ENCODE measurements at places on chromosomes 11 and 22.

- H3K4me1 ChIP-seq: peaks cover 8% of the 10 kb centered on the region
- H3K4me3 ChIP-seq: no peak overlapping the region
- H3K36me3 ChIP-seq: no peaks in the 10 kb centered on the region
- H3K27me3 ChIP-seq: peaks cover 9% of the 10 kb centered on the region
These were observed 167.0 kb upstream of the E2F8 start for GRCh38 chr11:19407677-19408270.

GRCh38 chr11:16921019-16921418 lies 93.2 kb downstream of the PLEKHA7 start:
- peaks cover under 1% of the 10 kb centered on the region for H3K27me3 ChIP-seq
- H3K4me1 ChIP-seq: peaks cover 44% of the 10 kb centered on the region
- H3K4me3 ChIP-seq: no peak overlapping the region
- peaks cover 12% of the 10 kb centered on the region for H3K36me3 ChIP-seq

- H3K4me3 ChIP-seq: no peak overlapping the region
- H3K4me1 ChIP-seq: peaks cover 4% of the 10 kb centered on the region
- DNase-seq: no peak
- no peak overlapping the region for H3K27ac ChIP-seq
- no peaks in the 10 kb centered on the region for H3K36me3 ChIP-seq
These were observed 7.9 kb upstream of the SLC37A2 start for GRCh38 chr11:125055107-125055715.

DNA sequence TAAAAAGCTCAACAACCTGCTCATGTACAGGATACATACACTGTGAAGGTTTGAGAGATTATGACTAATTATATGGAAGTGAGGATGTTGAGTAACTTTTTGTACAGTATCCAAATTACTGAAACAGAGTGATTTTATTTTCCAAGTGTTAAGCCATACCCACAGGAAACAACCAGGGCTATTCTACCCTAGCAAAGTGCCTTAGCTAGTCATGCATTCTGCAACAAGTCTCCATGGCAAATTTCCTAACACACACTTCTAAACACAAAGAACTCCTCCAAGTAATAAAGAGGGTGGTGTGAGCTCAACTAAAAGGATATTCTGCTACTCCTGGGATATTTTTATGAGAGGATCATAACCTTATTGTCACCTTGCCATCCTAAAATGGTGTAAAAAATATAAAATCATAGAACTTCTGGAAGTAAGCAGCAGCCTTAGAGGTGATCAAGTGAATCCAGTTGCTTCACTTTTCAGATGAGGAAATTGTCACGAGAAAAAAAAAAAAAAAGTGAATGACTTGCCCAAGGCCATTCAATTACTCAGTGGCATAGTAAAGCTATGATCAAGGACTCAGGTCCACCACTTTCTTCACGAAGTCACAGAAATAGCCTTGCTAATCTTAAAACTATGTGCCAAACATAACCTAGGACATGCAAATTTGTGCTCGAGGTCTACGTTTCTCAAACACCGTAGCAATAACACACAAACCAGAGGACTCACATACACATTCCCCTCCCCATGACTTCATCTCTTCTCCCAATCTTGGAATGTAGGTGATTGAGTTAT lies 4.2 kb downstream of the LGR4 start:
- H3K27ac ChIP-seq: peak overlapping the region; percentile 93
- H3K36me3 ChIP-seq: peaks cover 6% of the 10 kb centered on the region
- H3K4me1 ChIP-seq: peaks cover 64% of the 10 kb centered on the region
- peak overlapping the region; percentile 84 for H3K4me3 ChIP-seq

DNA sequence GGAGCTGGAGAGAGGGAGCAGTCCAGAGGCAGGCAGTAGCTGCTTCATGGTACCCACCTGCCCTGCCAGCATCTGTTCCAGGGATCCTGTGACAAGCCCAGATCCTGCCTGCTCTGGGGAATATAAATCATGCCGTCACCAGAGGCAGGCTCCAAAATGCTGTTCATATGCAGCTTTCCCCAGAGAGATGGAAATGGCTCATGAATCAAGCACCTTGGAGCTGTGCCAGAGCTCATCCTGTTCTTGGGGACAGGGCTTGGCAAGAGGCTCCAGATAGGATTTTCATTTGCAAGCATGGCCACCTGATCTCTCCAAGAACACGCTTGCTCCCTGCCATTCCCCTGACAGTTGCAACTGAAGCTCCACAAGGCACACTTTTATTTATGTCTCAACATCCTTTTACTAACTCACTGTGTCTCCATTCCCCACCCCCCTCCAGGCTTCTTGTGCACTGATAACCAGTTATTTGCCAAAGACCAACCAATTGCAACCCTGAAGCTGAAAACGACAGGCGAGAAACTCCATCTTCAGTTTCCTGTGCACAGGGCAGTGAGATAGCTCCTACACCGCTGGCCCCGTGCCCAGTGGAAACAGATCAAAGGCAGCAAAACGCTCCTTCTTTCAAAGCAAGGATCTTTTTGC lies 115.8 kb upstream of the PITPNB start:
- DNase-seq: no peak
- no peak overlapping the region for H3K4me3 ChIP-seq
- peaks cover 39% of the 10 kb centered on the region for H3K4me1 ChIP-seq
- H3K27me3 ChIP-seq: no peaks in the 10 kb centered on the region

GRCh38 chr11:45929486-45930030 lies 7.1 kb downstream of the LARGE2 start:
- DNase-seq: no peak
- H3K36me3 ChIP-seq: peaks cover 12% of the 10 kb centered on the region
- H3K4me1 ChIP-seq: peaks cover 13% of the 10 kb centered on the region
- H3K4me3 ChIP-seq: no peak overlapping the region

DNA sequence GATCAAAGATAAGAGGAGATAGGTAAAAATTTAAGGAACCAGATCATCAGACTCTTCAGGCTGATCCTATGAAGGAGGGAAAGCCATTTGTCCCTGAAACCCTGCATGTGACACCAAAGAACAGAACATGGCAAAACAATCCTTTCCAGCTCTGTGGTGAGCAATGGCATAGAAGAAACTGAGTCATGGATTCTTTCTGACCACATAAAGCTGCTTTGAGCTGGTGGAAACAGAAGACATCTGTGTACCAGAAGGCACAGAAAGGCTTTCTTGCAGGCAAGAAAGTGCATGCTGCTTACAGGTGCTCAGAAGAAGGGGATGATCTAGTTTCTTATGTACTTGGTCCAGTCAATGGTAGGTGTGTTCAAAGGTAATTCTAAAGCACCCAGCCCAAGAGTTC lies 45.0 kb upstream of the APOA1 start:
- no peaks in the 10 kb centered on the region for H3K27me3 ChIP-seq
- H3K4me1 ChIP-seq: peaks cover 1% of the 10 kb centered on the region
- peaks cover 4% of the 10 kb centered on the region for H3K36me3 ChIP-seq
- no peak for DNase-seq

DNA sequence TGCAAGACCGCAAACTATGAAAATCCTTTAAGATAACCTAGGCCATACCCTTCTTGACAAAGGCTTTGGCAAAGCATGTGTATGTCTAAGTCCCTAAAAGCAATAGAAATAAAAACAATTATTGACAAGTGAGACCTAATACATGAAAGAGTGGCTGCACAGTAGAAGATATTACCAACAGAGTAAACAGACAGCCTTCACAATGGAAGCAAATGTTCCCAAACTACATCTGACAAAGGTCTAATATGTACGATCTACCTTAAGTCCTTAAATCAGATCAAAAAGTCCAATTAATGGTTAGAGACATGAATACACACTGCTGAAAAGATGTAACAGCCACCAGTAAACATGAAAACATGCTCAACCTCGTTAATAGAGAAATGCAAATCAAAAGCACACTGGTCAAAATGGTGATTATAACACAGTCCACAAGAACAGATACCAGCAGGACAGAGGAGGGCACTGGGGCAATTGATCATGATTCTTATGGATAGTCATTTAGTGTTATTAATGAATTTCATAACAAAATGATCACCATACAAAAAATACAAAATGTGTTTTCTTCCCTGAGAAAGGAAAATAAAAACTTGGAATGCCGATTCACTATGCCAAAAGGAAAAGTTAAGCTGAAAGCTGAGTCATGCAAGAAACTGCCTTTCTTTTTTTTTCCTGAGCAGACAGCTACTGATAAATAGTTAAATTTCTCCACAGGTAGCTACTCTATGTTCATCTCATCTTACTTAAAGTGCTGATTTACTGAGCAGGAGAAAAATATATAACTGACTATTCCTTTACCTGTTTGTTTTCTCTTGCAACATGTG lies 102.6 kb upstream of the VPREB1 start:
- H3K27ac ChIP-seq: no peak overlapping the region
- DNase-seq: no peak
- H3K36me3 ChIP-seq: no peaks in the 10 kb centered on the region
- H3K4me3 ChIP-seq: no peak overlapping the region
- H3K4me1 ChIP-seq: peaks cover 27% of the 10 kb centered on the region
- peaks cover 52% of the 10 kb centered on the region for H3K27me3 ChIP-seq

GRCh38 chr22:49997251-49997599 lies 15.3 kb downstream of the IL17REL start:
- H3K4me1 ChIP-seq: no peaks in the 10 kb centered on the region
- peaks cover 26% of the 10 kb centered on the region for H3K27me3 ChIP-seq
- no peak overlapping the region for H3K27ac ChIP-seq
- H3K36me3 ChIP-seq: no peaks in the 10 kb centered on the region
- peak; percentile 9 for DNase-seq
- no peak overlapping the region for H3K4me3 ChIP-seq

DNA sequence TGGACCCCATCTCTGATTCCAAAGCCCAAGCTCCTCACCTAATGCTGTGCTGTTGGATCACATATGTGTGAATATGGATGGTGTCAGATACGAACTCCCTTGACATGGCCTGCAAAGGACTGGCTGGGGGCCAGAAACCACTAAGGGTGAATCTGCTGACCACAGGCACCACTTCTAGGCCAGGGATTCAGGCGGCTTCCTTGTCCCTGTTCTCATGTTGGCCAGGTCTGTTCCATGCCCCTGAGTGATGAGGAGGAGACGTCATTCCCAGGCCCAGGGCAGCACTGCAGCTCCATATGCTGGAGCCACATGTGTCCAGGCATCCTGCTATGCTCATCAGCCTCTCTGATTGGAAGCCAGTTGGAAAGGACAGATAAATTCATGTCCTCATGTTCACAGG lies 130.0 kb upstream of the BDNF start:
- no peak overlapping the region for H3K4me3 ChIP-seq
- no peaks in the 10 kb centered on the region for H3K4me1 ChIP-seq
- no peak overlapping the region for H3K27ac ChIP-seq
- H3K36me3 ChIP-seq: no peaks in the 10 kb centered on the region
- H3K27me3 ChIP-seq: peaks cover 3% of the 10 kb centered on the region

DNA sequence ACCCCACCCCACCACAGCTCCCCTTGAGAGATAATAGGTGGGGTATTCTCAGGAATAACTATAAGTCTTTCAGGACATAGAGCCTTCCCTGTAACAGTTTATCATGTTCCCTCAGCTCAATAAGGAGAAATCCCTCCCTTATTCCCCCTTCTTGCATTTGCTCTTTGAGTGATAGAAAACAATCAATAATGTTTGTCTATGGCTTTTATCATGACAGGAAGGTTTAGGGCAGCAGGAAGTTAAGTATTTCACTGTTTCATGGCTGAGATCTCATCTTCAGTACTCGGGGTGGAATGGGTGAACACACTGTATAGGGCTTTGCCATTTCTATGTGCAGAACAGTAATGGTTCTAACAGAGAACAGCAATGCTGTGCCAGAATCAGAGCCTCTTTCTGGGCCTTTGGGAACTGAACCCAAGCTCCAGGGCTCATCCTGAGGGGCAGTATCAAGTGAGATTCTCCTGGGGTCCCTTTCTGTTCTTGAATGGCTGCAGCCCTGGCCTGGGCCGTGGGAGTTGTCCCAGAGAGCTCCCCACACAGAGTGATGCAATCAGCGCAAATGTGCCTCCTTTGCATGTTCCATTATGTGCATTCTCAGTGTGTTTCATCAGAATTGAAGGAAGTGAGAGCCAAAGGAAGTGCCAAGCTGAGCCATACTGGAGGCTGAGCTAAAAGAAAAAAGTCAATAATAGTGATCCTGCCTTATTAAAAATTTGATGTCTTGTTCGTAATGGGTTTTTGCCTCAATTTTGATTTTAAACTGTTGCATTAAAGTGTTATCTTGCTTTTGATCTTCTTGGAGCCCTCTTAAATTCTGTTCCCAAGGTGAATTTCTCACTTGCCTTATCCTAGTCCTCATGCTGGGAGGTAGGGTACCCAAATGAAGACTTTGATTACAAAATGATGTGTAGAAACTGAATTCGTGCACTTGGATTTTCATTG lies 2.9 kb upstream of the CYP2R1 start:
- no peak overlapping the region for H3K27ac ChIP-seq
- H3K36me3 ChIP-seq: peaks cover 3% of the 10 kb centered on the region
- peaks cover 5% of the 10 kb centered on the region for H3K4me1 ChIP-seq
- H3K27me3 ChIP-seq: peaks cover 9% of the 10 kb centered on the region
- DNase-seq: no peak

GRCh38 chr22:40332319-40332781 lies 13.9 kb upstream of the ADSL start:
- peaks cover 20% of the 10 kb centered on the region for H3K4me1 ChIP-seq
- peaks cover 8% of the 10 kb centered on the region for H3K36me3 ChIP-seq
- H3K27ac ChIP-seq: no peak overlapping the region
- no peak for DNase-seq
- no peaks in the 10 kb centered on the region for H3K27me3 ChIP-seq
- H3K4me3 ChIP-seq: no peak overlapping the region

- no peak for DNase-seq
- no peak overlapping the region for H3K27ac ChIP-seq
- H3K4me1 ChIP-seq: no peaks in the 10 kb centered on the region
- no peaks in the 10 kb centered on the region for H3K27me3 ChIP-seq
- H3K36me3 ChIP-seq: no peaks in the 10 kb centered on the region
- no peak overlapping the region for H3K4me3 ChIP-seq
These were observed 414.6 kb upstream of the LARGE1 start for GRCh38 chr22:34334893-34335292.

DNA sequence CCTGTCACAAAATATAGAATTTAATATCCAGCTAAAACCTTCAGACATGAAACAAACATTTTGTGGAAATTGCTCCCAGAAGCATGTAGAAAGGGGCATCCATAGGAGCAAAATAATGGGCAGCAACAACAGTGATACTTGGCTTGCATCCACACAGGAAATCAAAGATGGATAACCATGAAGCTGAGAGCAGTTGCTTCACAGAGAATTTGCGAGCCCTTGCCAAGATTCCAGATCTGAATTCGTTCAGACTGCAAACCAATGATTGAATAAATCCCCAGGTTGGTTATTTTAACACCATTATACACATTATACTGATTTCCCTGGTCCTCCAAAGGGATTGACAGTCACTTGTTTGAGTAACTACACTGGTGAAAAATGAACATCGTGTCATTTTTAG lies 15.6 kb upstream of the OR51L1 start:
- no peaks in the 10 kb centered on the region for H3K27me3 ChIP-seq
- no peaks in the 10 kb centered on the region for H3K36me3 ChIP-seq
- no peak overlapping the region for H3K27ac ChIP-seq
- H3K4me1 ChIP-seq: peaks cover 10% of the 10 kb centered on the region
- H3K4me3 ChIP-seq: no peak overlapping the region
- no peak for DNase-seq

DNA sequence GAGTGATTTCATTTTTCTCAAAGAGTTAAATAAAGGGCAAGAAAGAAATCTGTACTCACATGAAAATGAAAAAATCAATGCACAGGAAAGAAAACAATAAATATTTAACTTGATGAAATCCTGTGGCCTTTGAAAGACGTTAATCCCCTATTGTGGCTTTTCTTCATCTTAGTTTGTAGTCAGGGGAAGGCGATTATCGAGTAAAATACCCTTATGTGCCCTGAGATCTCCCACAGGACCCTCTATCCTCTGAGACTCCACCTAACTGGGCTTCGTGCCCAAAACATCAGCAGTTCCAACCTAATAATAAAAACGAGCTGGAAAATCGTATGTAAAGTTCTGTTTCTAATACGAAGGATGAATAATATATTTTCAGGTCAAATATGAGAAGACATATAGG lies 208.2 kb upstream of the ZC3H12C start:
- H3K27ac ChIP-seq: no peak overlapping the region
- H3K4me3 ChIP-seq: no peak overlapping the region

Data from progenitor cell of endocrine pancreas (in vitro differentiated cells).